Right hindlimb (tissue), 1 donor: ENCODE measurements at places on chromosomes 12 and 14.

- DNase-seq = no peak
Measured at GRCh38 chr12:43740511-43741100, 18.0 kb downstream of the PUS7L start.

- DNase-seq = no peak
Measured at GRCh38 chr14:61671082-61671481, 24.2 kb upstream of the HIF1A start.

GRCh38 chr12:21615431-21615830 lies 10.8 kb upstream of the GYS2 start:
- no peak for DNase-seq

GRCh38 chr12:71942259-71942658 lies 3.6 kb downstream of the TPH2 start:
- no peak for DNase-seq

- peak; percentile 39 for DNase-seq
Measured at GRCh38 chr14:53032161-53032803, 81.4 kb upstream of the FERMT2 start.
